HuH-7.5 (cell line): ENCODE measurements at places on chromosomes 2 and 18.

DNA sequence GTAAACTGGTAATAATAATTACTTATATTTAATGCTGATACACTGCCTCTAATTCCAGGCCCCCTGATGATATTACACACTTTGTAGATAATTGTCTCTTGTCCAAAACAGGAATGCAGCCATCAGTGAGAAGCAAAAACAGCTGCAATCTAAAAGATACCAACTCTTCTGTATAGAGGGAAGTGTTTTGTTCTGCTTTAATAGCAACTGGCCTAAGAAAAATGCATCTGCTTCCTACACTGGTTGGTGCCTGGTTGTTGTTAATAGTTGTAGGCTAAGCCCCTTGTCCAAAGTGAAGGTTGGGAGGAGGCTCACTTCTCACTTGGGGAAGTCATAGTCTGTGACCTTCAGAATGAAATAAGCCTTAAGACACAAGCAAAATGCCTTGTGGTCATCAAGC is 332.0 kb downstream of the ZNF521 start:
- DNase-seq: no peak

DNA sequence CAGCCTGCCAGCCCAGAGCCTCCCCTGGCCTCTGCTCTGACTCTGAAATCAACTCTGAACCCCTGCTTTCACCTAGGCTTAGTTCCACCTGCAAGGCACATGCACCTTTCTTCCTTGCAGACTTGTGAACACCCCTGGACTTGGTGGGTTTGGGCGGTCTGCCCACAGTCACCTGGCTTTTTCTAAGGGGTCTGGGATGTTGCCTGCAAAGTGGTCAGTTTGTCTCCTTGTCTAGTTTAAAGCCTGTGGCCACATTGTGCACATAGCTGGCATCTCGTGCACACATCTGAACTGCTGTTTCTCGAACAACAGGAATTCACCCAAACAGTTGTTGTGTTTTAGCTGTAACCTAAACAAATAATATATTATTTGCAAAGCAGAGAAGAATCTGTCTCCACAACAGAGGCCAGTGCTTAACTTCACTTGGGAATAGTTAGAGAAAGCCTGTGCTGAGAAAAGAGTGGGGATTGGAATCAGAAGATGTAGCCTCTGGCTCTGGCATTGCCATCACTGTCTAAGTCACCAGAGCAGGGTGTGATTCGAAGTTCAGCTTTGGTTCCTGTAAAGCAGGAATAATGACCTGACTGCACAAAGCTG is 108.5 kb downstream of the TMEM18 start:
- DNase-seq: no peak

DNA sequence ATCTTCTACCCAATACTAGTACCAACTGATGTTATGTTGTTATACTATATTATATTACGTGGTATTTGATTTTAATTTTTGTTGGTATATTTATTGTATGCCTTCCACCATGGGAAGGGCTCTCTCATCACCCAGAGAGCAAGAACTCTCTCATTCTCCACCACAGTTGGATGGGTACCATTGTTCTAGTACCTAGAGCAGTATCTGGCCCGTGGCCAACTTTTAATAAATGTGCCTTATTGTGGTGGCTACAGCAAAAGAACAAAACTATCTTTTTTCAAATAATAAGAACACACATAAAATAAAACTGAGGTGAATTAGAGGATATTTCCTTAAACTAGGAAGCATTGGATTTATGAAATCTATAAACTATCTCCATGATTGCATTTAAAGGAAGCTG is 71.8 kb downstream of the PID1 start:
- DNase-seq: no peak

- DNase-seq: no peak
Observed at GRCh38 chr18:35409911-35410310, 32.8 kb upstream of the ZNF396 start.

- no peak for DNase-seq
Observed at GRCh38 chr2:226904592-226904991, 68.7 kb downstream of the RHBDD1 start.

DNA sequence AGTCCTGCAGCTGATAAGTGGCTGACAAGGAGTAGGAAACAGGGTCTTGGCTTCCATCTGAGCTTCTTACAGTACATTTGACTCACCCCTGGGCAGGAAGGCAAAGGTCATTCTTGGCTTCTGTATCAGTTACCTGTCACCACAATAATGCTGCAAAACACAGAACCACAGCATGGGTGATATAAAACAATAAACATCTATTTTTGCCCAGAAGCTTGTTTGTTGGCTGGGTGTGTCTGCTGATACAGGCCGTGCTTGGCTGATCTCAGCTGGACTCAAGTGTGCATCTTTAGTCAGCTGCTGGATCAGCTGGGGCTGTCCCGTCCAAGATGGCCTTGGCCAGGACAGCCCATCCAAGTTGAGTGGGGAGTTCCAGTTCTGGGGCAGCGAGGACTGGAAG is 34.7 kb downstream of the ONECUT2 start:
- no peak for DNase-seq

- DNase-seq: no peak
Observed at GRCh38 chr2:15421753-15422152, 139.4 kb downstream of the NBAS start.

DNA sequence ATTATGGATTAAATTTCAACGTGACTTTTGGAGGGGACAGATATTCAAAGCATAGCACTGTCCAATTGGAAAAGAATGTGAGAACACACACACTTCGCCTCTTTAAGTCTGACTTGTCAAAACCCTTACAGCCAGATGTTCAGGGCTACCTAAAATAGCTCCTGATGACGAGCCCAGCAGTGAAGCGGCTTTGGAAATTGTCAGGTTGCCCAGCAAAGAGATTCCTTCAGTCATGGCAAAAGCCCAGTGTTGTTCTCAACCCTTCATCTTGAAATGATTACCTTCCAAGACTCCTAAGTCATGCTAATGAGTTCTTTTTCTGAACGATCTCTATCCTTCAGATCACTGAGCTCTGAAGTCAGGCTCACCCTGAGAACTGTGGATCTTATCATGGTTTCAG is 436.6 kb downstream of the LRATD1 start:
- DNase-seq: no peak

- DNase-seq: no peak
Observed at GRCh38 chr18:6591491-6591890, 138.0 kb upstream of the ARHGAP28 start.

GRCh38 chr2:105592288-105592687 is 152.4 kb upstream of the NCK2 start:
- no peak for DNase-seq

DNA sequence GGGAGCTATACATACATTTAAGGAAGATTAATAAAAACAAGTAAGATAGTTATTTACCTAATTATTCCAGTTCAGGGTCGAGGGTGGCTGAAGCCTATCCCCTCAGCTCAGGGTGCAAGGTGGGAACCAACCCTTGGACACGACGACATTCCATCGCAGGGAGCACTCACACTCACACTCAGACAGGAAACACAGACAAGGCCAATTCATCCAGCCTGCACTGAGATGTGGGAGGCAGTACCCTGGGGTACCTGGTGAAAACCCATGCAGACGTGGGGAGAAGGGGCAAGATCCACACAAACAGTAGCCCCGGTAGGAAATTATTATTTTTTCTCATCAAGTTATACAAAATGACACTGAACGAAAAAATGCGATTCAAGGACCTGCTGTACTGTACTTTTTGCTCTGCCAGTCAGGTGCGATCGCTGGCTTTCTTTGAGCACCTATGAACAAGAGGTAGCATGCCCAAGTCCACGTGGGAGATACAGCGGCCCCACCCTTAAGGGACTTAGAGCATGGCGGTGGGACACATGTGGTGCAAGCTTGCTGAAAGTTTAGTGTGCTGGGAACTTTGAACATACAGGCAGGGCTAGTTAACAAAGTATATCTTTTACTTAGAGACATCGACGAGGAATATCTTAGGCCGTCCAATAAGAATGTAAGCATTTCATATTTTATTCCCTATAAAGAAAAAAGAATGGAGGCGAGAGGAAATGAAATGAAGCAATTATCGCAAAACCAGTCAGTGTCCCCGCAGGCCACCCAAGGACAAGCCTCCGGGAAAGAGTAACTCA is 624 bp downstream of the METTL8 start:
- DNase-seq: peak; percentile 32

DNA sequence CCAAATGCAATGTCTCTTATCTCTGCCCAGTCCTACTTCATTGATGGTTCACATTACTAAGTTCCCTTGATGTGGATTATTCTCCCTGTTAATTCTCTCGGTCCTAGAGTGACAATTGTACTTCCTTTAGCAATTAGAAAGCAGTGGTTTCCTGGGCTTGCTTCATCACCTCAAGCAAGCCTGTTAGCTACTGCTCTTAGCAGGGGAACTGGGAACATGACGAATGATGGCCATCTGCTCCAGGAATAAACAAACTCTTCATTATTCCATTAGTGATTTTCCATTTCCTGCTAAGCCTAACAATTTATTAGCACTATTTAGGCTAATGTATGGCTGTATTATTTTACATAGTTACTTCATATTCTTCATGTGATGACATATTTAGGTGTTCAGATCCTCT is 331.8 kb downstream of the MTX2 start:
- no peak for DNase-seq

DNA sequence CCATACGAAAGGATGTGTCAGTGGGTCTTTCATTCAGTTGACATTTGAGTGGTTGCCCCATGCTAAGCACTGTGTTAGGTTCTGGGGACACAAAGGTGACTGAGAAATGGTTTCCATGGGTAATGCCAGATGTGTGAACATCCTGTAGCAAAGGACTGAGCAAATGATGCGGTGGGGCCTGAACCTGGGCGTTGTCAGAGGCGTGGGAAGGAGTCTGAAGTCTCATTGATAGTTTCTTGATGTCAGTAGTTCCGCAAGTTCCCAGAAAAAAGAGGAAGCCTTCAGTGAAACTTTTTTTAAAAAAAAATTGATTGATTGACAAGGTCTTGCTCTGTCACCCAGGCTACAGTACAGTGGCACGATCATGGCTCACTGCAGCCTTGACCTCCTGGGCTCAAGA is 56.9 kb downstream of the LIMS1 start:
- no peak for DNase-seq

DNA sequence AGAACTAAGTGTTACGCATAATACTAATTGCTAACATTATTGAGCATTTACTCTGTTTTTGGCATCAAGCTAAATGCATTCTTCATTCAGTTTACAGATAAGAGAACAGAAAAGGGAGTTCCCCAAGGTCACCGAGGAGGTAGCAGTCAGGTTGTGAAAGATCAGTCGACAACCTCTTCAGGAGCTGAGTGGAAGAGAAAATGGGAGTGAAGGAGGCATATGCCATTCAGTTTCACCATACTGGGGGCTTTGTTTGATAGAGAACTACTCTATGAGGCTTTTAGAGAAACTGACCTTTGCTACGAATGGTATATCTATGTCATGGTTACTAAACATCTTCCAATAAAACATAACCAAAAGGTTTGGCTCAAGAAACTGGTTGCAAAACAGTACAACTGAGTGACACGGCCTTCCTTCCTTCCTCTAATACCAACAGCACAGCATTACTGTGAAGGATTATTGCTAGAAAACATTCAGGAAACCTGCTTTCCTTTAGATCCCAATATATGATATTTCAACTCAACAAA is 112.1 kb downstream of the RBMS1 start:
- DNase-seq: no peak
